ENCODE measurements at places on chromosomes 4 and X.
A peak's percentile ranks its signal among the peaks of the same experiment; 100 is the strongest.

DNA sequence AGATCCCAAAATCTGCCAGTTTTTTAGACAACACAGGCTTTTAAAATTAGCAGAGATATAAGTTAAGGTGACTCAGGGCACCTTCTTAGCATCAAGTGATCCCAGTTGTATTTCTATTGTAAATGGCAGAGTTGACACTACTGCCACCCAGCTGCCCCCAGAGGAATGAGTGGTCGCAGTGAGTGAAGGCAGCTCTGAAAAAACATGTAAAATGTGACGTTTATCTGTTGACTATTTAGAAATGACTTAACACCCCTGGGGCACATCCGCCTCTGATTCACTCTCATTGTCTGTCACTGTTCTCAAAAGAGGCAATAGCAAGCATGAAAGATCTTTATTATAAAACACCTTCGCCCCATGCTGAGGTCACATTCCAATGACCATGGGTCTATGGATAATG is 592.4 kb downstream of the ACTRT1 start:
- no peak for DNase-seq

DNA sequence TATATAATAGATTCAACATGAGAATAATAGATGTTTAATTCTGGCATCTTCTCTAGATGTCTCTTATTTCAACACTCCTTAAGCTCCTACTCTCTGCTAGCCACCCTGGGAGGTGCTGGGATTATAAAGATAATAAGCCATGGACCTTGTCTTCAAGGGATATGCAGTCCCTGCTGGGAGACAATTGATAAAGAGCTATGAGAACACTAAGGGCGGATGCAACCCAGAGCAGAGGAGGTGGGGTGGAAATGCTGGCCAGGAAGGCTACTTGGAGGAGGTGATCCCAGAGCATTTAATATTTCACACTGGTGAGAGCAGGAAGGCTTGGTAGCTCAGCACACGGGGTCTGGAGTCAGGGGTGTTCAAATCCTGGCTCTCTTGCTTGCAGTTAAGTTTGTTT is 18.3 kb upstream of the PGRMC2 start:
- no peak for DNase-seq

- DNase-seq = no peak
Measured at GRCh38 chrX:55005256-55005655, 5.1 kb downstream of the APEX2 start.

GRCh38 chrX:50428174-50428573 is 42.5 kb downstream of the DGKK start:
- DNase-seq = no peak

GRCh38 chr4:92636038-92636806 is 332.5 kb downstream of the GRID2 start:
- DNase-seq = no peak

GRCh38 chrX:28158019-28158777 is 176.9 kb upstream of the DCAF8L1 start:
- DNase-seq = no peak

DNA sequence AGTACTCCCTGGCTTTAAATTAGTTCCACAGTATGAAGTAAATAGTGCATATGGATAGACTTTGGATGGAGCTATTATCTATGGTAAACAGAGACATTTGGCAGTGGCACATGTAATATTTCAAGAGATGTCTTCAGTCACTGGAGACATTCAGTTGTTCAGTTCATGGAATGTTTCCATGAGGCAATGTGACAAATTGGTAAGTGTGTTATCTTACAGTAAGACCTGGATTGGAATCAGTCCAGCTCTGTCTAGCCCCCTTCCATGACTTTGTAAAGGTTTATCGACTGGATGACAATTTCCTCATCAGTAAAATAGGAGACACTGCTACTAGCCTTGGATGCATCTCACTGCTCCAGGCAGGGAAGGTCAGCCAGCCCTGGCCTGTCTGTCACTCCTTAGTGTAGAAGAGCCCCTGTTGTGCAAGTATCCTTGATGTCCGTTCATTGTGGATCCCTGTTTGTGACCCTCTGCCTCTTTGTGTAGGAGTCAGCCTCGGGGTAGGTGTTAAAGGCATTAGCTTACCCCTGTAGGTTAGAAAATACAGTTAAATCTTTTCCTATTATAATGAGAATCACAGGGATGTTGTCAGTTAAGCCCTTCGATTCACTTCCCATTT is 335.9 kb downstream of the ANK2 start:
- no peak for DNase-seq

GRCh38 chrX:109635146-109635545 is 10.2 kb upstream of the KCNE5 start:
- DNase-seq = no peak

GRCh38 chr4:15149839-15150592 is 147.7 kb downstream of the CPEB2 start:
- DNase-seq = peak; percentile 71

- DNase-seq = no peak
Measured at GRCh38 chr4:145552181-145552822, 66.9 kb upstream of the MMAA start.

GRCh38 chr4:72895408-72895807 is 174.1 kb downstream of the COX18 start:
- DNase-seq = no peak

All from left forelimb (tissue), 1 donor.